RWPE2 (cell line): ENCODE measurements at places on chromosomes 12 and 14.

DNA sequence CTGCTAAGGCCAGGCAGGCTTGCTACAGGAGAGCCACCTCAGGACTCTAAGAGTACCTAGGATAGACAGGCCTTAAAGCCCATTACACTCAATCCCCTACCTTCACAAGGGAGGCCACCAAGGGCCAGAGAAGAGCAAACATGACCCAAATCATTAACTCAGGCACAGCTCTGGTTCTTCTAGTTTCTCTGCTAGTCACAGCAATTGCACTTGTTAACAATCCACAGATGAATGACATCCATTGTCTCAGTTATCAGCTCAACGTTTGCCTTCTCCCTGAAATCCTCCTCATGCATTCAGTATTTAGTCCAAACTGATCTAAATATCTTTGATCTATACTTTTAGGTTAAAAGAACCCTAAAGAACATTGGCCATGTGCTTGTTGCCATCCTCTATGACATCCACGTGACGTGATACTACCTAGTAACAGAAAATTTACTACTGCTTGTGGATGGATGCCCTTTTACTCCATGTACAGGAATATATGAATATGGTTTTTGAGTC lies 164.5 kb downstream of the STXBP6 start:
- no peak for DNase-seq

DNA sequence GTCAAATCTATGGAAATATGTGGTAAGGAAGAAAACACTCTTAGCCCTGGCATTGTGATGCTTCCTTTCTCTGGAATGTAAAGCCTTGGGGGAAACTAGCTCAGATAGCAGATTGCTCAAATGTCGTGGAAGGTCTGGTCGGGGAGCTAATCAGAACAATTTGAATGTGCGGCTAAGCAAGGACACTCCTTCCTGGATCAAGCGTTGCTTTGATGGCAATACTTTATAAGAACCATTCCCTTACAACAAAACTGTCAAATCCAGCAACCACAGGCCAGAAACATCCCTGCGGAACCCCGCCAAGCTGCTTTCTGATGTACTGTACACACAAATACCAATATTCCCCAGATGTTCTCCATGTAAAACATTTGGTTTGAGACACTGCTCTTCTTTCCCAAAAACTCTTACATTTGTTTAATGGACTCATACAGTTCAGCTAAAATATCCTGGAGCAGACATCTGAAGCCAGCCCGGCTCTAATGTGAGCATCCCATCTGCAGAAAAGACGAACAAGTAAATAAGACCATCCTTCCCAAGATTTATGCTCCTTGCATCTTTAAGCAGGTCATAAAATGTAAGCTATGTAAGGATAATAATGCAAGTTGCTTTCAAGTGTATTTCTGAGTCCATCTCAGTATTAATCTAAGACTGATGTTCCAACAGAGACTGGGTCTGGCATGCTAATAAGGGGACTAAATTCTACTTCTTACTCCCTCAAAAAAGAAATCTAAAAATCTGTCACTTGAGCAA lies 20.2 kb downstream of the NUAK1 start:
- no peak for DNase-seq

GRCh38 chr12:121112496-121112895 lies 20.2 kb upstream of the P2RX7 start:
- no peak for DNase-seq

GRCh38 chr12:12721176-12721751 lies 4.1 kb downstream of the CDKN1B start:
- DNase-seq = no peak

GRCh38 chr14:91946622-91947474 lies 646 bp downstream of the FBLN5 start:
- DNase-seq = no peak

GRCh38 chr12:96190413-96191108 lies 3.6 kb upstream of the ELK3 start:
- DNase-seq = no peak
